ENCODE measurements at places on chromosomes 3 and 15.

- DNase-seq, result no peak
Measured at GRCh38 chr3:4591669-4592068, 98.5 kb downstream of the ITPR1 start.

DNA sequence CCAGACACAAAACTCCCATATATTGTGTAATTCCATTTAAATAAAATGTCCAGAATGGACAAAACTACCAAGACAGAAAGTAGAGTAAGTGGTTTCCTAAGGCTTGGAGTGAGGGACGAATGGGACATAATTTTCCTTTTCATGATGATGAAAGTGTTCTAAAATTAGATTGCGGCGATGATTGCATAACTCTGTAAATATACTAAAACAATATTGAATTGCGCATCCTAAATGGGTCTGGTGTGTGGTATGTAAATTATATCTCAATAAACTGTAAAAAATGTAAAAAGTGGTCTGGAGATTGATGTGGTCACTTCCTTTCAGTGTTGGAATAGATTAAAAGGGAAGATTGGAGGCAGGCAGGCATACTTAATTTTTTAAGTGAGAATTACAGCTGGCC lies 105.9 kb upstream of the KCNAB1 start:
- DNase-seq, result no peak

DNA sequence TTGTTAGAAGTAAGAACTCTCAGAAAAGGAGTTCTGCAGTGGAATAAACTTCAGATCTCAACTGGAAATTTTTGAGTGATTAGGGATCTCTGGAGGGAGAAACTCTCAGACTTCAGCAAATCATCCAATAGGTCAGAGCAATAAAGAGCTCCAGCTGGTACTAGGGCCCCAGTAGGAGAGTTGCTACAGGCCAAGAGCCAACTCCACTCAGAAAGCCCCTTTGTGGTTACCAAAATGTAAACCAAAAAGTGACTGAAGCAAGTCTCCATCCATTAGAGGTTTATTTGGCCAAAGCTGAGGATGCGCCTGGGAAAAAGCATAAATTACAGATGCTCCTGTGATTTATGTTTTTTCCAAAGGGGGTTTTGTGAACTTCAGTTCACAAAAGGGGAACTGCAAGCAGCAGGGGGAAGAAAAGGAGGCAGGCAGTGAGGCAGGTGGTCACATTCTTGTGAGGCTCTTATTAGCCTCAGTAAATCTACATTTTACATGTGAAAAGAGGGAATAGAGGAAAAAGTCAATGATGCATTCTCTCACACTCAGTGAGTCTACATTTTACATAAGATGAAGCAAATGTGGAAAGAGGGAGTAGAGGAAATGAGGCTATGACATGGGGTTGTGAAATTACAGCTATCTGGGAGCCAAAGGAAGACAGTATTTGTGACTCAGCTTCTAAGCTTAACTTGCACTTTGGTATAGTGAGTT lies 92.4 kb upstream of the DAZL start:
- DNase-seq, result no peak

DNA sequence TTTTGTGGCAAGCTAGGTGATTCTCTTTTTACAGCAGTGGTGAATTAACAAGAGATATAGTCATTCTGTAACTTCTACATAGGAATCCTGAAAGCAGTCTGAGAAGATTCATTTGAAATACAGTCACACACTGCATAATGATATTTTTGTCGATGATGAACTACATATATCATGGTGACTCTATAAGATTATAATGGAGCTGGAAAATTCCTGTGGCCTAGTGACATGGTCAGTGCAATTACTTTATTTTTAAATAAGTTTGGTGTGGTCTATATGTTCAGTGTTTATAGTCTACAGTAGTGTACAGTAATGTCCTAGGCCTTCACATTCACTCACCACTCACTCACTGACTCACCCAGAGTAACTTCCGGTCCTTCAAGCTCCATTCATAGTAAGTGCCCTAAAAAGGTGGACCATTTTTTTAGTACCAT lies 511.4 kb upstream of the MCTP2 start:
- DNase-seq, result no peak

GRCh38 chr3:192133271-192133670 lies 594.1 kb downstream of the FGF12 start:
- DNase-seq, result no peak

Measured in left renal cortex interstitium (tissue), 4 donors.